ENCODE measurements at places on chromosomes 16 and 17.

GRCh38 chr16:82470016-82470415 is 156.8 kb upstream of the CDH13 start:
- DNase-seq, result no peak

DNA sequence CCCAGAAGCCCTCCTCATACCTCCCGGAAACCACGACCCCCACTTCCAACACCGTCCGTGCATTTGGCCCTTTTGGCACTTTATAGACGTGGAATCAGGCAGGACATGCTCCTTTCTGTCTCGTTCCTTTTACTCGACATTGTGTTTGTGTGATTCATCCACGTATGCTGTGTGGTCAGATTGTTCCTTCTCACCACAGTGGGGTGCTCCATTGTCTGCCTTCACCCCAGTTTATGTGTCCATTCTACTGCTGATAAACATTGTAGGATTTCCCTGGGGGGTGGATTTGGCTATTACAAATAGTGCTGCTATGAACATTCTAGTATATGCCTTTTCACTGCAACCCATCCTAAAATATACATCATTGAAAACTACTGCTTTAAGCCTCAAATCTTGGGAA is 28.9 kb upstream of the RPH3AL start:
- no peak for DNase-seq

DNA sequence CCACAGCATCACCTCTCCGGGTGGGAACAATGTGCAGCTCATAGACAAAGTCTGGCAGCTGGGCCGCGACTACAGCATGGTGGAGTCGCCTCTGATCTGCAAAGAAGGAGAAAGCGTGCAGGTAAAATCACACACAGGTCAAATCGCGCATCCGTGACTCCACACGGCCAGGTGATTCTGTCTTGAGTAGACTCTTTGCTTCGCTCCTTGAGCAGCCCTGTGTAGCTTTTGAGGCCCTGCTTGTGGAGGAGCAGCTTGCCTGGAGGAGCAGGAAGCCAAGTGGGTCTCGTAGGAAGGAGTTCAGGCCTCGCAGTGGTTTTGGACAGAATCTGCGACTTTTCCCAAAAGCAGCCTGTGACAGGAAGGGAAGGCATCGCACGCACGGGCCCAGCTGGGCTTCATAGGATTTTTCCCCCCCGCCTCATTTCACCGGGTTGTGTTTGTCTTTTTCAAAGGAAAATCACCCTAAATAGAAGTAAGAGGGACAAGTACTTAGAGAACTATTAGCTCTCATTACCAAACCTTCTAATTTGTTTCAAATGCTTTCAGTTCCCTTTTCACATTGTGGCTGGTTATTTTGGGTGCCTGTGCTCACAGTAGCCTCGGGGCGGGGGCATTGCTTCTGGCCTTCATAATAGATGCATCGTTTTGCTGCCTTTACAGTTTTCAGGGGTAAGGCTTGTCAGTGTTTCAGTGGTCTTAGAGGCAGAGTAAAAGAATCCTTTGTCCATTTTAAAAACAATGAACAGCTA is 71.5 kb downstream of the SEC14L1 start:
- DNase-seq, result no peak

- DNase-seq, result no peak
Observed at GRCh38 chr16:57502048-57502775, 15.9 kb upstream of the DOK4 start.

GRCh38 chr16:2208772-2209171 is 1.9 kb downstream of the BRICD5 start:
- no peak for DNase-seq

GRCh38 chr17:33873201-33873617 is 381.9 kb upstream of the CCL2 start:
- DNase-seq, result no peak

DNA sequence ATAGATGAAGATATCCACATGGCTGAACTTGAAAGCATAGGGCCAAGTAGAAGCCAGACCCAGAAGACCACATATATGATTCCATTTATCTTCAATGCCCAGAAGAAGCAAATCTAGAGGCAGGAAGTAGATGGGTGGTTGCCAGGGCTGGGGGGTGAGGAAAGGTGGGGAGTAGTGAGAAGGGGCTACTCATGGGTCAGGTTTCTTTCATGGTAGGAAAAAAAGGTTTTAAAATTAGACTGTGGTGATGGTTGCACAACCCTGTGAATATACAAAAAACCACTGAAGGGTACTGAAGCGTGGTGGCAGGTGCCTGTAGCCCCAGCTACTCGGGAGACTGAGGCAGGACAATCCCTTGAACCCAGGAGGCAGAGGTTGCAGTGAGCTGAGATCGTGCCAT is 5.4 kb downstream of the CD2BP2 start:
- DNase-seq, result no peak
